ENCODE measurements at places on chromosomes 6 and 20. TPM values are rescaled to one million over a fixed set of nuclear protein-coding genes. Genes with fewer than 3 reads are reported as not detected.
A peak's percentile ranks its signal among the peaks of the same experiment; 100 is the strongest.

The WASF1 gene
- total RNA-seq, result 2.2 TPM

GRCh38 chr20:59469267-59470252, 134.8 kb upstream of the PHACTR3 start:
- no peak for DNase-seq

- no peak for DNase-seq
Observed at GRCh38 chr6:141484711-141485110, 648.0 kb upstream of the GJE1 start.

DNA sequence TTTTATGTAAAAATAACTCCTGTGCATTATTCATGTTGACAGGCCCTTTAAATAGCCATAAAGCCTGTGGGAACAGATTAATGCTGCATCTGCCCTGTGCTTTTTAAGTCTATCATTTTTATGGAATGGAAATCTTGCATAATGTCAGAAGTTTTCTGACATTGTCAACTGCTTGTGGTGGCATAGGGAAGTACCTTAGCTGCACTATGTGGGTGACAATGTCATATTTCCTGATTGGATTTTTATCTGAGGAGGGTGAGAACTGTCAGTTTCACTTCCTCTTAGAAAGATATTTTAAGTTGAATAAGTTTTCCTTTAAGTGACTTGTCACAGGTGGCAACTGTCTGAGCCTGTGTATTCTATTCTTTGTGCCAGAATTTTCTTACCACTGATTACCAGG, 267.9 kb downstream of the PLCB1 start:
- no peak for DNase-seq

GRCh38 chr6:102204351-102204750, 810.8 kb downstream of the GRIK2 start:
- no peak for DNase-seq

DNA sequence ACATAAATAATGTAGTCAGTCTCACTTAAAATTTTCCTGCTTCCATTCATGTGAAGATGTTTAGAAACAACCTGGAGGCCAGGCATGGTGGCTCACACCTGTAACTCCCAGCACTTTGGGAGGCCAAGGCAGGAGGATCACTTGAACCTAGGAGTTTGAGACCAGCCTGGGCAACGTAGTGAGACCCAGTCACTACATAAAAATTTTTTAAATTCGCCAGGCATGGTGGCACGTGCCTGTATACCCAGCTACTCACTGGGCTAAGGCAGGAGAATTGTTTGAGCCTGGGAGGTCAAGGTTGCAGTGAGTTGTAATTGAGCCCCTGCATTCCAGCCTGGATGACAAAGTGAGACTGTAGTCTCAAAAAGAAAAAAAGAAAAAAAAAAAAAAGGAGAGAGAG, 47.3 kb upstream of the E2F3 start:
- DNase-seq, result no peak

DNA sequence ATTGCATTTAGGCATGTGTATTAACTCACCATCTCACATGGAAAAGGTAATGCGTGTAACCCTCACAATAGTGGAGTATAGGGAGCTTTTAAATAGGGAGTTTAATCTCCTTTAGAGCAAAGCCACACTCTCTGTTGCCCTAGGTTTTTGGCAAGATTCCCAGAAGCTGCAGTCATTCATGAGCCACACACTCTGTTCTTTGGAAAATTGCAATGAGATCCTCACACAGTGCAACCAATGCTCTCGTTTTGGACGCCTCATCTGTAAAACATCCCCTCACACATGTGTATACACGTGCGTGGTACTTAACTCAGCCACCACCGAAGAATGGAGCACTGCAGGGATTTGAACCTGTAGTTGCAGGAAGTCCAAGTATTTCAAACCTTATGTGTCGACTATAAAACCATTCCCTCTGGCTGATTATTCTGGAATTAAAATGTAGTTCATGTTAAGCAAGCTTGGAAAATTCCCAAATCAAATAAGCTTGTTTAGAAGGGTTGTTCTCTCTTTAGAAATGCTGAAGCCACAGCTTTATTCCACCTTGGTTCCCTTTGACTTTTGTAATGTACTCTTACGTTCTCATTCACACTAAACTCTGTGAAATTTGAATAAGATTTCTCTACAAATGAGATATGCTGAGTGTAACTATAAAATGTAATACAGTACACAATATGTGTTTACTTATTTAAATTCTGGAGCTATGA, 489.8 kb upstream of the MANEA start:
- DNase-seq, result no peak

DNA sequence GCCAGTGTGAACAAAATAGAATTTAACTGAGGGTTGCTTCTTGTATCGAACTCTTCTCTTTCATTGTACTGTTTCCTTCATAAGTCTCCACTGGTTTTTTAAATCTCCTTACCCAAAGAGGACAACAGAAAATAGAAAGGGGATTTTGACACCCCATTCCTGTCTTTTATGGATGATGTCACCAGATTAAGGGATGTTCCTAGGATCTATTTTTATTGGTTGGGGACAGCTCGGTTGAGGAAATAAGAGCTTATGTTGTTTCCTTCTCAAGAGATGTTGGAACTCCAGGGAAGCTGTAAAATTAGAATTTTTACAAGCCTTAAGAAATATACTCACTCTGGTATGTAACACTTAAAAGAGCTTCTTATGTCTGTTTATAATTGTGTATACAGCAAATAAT, 171.5 kb downstream of the PHF3 start:
- DNase-seq, result no peak

DNA sequence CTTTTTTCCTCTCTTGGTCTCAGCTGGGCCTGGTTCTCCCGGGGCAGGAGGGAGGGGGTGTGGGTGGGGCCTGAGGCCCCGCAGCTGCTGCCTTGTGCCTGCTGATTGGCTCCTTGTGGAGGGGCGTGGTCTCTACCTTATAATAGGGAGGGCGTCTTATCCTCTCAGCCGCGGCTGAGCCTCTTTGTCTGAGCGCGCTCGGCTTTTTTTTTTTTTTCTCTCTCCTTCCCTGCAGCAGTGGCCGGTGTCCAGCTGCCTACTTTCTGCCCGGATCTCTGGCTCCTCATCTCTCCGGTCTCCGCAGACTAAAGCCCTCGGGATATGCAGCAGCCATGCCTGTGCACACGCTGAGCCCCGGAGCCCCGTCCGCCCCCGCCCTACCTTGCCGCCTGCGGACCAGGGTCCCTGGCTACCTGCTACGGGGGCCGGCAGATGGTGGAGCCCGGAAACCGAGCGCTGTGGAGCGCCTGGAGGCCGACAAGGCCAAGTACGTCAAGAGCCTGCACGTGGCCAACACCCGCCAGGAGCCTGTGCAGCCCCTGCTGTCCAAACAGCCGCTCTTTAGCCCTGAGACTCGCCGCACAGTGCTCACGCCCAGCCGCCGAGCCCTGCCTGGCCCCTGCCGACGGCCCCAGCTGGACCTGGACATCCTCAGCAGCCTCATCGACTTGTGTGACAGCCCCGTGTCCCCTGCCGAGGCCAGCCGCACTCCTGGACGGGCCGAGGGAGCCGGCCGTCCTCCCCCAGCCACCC, 11.1 kb downstream of the FAM110A start:
- DNase-seq, result peak; percentile 96
